ENCODE measurements at places on chromosomes 1 and 21. TPM values are rescaled to one million over a fixed set of nuclear protein-coding genes. Genes with fewer than 3 reads are reported as not detected.

- no peak for DNase-seq
Observed at GRCh38 chr1:14970115-14970798, 183.3 kb upstream of the TMEM51 start.

DNA sequence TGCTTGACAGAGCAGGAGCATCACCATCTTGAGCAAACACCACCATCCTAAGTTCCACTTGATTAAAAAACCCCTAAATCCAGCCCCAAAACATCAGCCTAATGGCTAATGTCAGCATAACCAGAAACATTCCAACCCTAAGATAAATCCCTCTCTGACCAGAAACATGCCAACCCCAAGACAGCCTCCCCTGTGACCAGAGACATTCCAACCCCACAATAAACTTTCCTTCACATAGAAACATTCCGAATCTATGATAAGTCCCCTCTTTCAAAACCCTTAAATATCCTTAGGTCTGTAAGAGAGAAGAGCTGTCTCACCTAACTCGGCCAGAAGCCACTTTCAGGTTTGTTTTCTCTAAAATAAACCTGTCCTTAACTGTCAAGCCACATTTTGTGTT, 17.4 kb upstream of the SLC2A5 start:
- DNase-seq: no peak

DNA sequence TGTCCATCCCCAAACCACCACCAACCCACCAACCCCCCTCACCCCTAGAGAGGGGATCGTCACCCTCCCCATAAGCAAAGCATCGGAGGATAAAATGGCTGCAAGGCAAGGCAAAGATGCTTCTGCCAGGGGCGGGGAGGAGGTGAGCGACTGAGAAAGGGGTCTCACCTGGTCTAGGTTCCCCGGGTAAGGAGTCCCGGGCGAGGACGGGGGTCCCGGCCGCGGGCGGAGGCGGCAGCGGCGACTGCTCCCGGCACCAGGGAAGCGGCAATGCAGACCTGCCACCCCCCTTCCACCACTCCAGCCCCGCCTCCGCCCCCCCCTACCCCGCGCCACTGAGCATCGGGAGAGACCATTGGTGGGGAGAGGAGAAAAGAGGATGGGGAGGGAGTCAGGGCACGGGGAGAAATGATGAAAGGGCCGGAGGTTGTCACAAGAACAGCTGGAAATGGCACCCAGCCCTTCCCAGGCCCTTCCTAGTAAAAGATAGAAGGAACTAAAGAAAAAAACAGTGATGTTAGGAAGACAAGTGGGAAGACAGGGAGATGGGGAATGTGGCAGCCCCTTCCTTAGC, at the start of gene SV2A:
SV2A (minus strand) TSS at position 274 of the 574 bp plus-strand sequence. CDS start 4,004 bp downstream, outside the sequence.
- no peak for DNase-seq

Gene CSF3R
- total RNA-seq: 21.6 TPM

Gene CACNA1S
- total RNA-seq: not detected
